Left kidney (tissue), 8 donors: ENCODE measurements at places on chromosomes 12 and 14. TPM values are rescaled to one million over a fixed set of nuclear protein-coding genes. Genes with fewer than 3 reads are reported as not detected.

GRCh38 chr14:69882915-69883314, 3.7 kb downstream of the SMOC1 start:
- no peak for DNase-seq

TAS2R9 gene
- polyA plus RNA-seq, result not detected

- no peak for DNase-seq
These were observed 7.3 kb downstream of the ARHGAP9 start for GRCh38 chr12:57472391-57472790.

SERPINA6 gene
- 7.5 TPM for polyA plus RNA-seq

PLXNC1 gene
- polyA plus RNA-seq, result 7.5 TPM

DNA sequence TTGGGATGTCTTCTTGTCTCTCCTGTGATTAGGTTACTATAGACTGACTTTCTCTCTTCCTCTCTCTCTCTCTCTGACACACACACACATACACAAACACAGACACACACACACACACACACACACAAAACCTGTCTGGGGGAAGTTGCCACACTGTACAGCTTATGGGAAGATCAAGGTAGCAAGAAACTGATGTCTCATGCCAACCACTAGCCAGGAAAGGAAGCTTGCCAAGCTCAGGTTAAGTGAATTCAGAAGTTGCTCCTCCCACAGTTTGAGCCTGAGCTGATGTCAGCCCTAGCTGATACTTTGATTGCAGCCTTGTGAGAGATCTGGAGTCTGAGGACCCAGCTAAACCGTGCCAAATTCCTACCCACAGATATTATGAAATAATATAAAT, 67.1 kb downstream of the PPFIA2 start:
- DNase-seq, result no peak

- no peak for DNase-seq
These were observed 71.8 kb downstream of the CCDC60 start for GRCh38 chr12:119406308-119406707.

LRFN5 gene
- 13.4 TPM for polyA plus RNA-seq

GLIPR1L1 gene
- polyA plus RNA-seq, result 0.43 TPM

GRCh38 chr14:33876274-33876673, 74.6 kb downstream of the EGLN3 start:
- no peak for DNase-seq

PRB2 gene
- polyA plus RNA-seq, result 1.5 TPM

DNA sequence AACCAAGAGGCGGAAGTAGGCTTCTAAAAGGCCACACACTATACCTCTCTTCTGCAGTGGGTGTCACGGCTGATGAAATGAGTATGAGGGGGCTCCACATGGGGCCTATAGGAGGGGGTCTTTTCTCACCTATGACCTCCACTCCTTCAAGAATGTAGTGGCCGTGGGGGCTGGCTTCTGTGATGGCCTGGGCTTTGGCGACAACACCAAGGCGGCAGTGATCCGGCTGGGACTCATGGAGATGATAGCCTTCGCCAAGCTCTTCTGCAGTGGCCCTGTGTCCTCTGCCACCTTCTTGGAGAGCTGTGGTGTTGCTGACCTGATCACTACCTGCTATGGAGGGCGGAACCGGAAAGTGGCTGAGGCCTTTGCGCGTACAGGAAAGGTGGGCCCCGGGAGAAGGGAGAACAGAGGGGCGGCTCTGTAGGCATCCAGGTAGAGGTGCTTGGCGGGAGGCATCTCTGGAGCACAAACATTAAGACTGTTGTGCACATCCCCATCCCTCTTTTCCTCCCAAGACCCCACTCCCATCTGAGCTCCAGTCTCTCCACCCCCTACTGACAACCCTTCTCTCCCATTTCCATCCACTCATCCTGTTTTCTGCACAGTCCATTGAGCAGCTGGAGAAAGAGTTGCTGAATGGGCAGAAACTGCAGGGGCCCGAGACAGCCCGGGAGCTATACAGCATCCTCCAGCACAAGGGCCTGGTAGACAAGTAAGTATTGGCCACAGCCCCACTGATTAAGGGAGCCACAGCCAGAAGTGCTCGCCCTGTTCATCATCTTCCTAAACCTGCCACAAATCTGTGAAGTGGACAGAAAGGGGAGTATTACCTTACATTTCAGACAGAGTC, 3.8 kb downstream of the GPD1 start:
- no peak for DNase-seq

GRCh38 chr12:50203691-50204090, 36.5 kb upstream of the CERS5 start:
- DNase-seq, result no peak

DNA sequence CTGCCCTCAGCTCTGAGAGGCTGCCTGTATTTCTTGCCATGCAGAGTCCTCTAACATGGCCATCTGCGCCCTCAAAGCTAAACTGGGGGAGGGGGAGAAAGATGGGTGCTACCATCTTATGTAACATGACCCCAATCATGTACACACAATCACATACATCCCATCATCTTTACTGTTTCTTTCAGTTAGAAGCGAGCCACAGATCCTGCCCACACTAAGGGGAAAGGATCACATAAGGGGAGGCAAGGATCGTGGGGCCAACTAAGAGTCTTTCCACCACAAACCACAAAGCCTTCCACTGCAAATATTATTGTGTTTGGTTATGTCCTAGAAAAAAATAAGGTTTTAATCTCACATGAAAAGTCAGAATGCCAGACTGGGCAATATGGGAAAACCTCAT, 11.8 kb upstream of the AMN1 start:
- no peak for DNase-seq

BEGAIN gene
- polyA plus RNA-seq, result 2.2 TPM

ENDOU gene
- polyA plus RNA-seq, result 0.40 TPM

PMCH gene
- polyA plus RNA-seq, result 0.91 TPM

GRCh38 chr14:73251516-73252215, 14.4 kb downstream of the PAPLN start:
- no peak for DNase-seq

- DNase-seq, result no peak
These were observed 6.4 kb upstream of the CFAP251 start for GRCh38 chr12:121911824-121912585.

GRCh38 chr14:44497148-44497547, 9.9 kb downstream of the FSCB start:
- DNase-seq, result no peak

- no peak for DNase-seq
These were observed 344.5 kb downstream of the TMTC2 start for GRCh38 chr12:83031196-83031595.

DNA sequence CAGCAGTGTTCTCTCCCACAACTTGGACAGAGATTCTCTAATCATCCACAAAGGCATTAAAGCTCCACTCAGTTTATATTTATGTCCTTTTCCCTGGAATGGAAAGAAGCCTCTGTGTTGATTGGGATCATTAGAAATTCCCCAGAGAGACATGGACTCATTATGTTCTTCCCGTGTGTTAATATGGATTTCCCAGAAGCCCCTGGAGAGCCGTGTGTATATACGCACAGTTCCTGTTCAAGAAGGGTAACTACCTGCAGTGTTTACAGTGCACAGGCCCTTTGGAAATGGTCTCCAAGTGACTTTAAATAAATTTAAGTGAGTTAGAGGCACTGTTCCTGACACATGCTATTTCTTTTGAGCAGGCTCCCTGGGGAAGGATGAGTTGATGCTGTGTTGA, 428.0 kb upstream of the TMTC1 start:
- DNase-seq, result no peak

DNA sequence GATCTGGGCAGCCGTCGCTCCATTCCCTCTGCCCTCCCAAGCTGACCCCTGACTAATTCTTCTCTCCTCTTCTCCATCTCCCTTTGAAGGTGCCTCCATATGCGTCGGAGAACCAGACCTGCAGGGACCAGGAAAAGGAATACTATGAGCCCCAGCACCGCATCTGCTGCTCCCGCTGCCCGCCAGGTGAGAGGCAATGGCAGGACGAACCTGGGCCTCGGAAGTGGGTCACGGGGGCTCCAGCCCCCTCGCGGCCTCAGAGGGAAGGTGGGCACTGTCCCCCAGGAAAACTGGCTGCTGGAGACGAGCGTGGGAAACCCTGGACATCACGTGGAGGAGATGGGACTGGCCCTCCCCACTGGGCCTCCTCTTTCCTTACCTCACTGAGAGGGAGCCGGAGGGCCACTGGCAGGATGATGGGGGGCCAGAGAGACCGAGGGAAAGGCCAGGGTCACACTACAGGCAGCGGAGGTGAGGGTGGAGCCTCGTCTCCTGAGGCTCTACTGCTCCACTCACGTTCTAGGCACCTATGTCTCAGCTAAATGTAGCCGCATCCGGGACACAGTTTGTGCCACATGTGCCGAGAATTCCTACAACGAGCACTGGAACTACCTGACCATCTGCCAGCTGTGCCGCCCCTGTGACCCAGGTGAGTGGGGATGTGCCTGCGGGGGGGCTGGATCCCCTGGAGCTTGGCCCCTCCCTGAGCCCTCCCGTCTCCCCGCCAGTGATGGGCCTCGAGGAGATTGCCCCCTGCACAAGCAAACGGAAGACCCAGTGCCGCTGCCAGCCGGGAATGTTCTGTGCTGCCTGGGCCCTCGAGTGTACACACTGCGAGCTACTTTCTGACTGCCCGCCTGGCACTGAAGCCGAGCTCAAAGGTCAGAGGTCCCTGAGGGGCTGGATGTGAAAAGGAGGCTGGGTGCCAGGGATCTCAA, 806 bp downstream of the LTBR start:
- DNase-seq, result no peak

SLCO1B1 gene
- polyA plus RNA-seq, result not detected

GRCh38 chr14:71321574-71322315, 414.5 kb downstream of the PCNX1 start:
- peak; percentile 62 for DNase-seq

MAP3K9 gene
- 5.9 TPM for polyA plus RNA-seq
